NCI-H1417 (cell line): ENCODE measurements at places on chromosomes 6 and 20.

DNA sequence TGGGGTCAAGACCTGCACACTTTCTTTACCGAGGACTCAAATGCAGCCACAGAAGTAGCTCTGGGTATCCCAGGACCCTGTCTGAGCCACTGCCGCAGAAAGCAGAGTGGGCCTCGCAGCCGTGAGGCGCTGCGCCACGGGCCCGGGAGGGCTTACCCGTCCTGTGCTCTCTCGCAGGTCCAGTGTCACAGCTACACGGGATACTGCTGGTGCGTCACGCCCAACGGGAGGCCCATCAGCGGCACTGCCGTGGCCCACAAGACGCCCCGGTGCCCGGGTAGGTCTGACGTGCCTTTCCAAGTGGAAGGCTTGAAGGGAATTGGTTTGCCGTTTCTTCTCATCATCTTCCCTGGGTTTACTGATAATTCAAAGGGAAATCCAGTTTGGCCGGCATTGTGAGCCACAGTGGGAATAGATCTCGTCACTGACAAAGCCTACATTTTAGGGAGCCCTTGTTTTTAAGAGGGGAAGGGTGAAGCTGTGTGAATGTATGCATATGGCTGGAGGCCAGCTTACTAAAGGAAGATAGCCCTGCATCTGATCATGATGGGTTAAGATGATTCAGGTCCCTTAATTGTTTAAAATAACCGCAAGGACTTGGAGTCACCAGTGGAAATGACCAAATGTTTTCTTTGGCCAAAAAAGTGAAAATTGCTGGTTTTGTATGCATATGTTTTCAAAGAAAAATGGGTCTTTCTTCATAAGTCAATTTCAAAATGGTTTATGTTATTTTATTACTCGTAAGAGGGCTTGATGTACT is 86.6 kb downstream of the SMOC2 start:
- DNase-seq: no peak

GRCh38 chr6:105431226-105431625 is 28.3 kb upstream of the PREP start:
- DNase-seq: peak; percentile 75

GRCh38 chr20:59176812-59177211 is 13.2 kb downstream of the ZNF831 start:
- DNase-seq: no peak

DNA sequence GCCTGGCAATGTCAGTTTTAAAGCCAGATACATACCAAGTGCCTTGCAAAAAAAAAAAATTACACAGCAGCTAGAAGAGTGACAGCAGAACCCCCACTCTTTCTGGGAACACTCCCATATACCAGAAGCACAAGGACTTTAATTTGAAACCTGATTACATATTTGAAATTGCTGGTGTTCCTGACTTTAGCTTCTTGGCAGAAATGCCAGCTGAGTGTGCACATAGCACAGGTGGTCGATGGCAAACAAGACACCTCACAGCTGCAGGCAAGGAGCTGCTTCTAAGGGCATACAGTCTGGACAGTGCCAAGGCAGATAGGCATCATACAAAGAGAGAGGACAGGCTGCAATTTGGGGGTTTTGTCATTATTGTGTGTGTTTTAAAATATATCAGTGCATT is 150.7 kb upstream of the SGK1 start:
- peak; percentile 48 for DNase-seq

- no peak for DNase-seq
These were observed 42.8 kb downstream of the HEBP2 start for GRCh38 chr6:138446821-138447220.

DNA sequence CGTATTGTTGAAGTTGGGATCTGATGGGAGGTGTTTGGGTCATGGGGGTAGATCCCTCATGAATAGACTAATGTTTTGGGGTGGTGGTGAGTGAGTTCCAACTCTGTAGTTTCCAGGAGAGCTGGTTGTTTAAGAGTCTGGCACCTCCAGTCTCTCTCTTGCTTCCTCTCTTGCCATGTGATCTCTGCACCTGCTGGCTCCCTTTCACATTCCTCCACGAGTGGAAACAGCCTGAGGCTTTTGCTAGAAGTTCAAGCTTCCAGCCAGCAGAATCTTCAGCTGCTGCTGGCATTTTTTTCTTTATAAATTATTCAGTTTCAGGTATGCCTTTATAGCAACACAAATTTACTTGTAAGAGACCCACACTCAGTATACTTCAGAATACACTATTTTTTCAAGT is 1021.6 kb downstream of the EYS start:
- no peak for DNase-seq

GRCh38 chr20:44532981-44533331 is 11.1 kb upstream of the SERINC3 start:
- no peak for DNase-seq

- DNase-seq: no peak
These were observed 1.8 kb downstream of the SNRNP48 start for GRCh38 chr6:7591770-7592169.

GRCh38 chr20:42886046-42886445 is 303.7 kb downstream of the PTPRT start:
- peak; percentile 42 for DNase-seq

GRCh38 chr6:70411542-70412251 is 1.6 kb upstream of the FAM135A start:
- no peak for DNase-seq

DNA sequence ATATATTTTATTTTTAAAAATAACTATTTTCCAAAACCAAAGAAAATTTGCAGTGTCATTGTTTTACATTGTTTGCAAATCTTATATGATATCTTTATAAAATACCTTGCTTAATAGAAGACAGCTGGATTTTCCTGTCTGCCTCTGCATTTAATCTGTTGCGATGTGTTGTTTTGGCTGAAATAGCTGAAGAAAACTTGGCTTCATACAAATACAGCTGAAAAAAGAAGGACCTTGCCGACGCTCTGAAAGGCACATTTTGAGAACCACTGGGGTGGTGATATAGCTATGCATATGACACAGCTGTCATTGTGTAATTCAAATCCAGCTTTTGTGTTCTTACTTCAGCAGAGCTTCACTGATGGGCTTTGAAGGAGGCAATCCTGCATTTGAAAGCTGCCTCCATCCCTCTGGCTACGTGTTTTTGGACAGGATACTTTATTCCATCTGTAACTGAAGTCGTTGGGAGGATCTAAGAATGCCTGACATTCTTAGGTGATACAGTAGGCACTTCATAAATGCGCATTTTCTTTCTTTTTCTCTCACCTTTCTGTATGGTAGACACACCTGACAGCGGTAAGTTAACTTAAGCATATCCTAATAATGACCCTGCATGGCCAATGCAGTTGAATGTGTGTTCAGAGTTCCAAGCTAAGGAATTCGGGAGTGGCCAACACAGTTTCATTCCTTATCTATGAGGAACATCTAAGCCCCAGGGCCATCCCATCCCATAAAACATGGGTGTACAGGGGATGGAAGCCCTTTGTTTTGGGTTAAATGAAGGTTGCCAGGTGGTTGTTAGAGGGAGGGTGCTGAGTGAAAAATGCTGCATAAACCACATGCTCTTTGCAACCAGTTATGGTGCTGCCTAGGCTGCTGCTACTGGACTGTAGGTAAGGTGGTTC is 213.0 kb downstream of the TFAP2A start:
- no peak for DNase-seq

- no peak for DNase-seq
These were observed 59.6 kb downstream of the AK9 start for GRCh38 chr6:109631403-109631802.

- no peak for DNase-seq
These were observed 226.3 kb upstream of the KCNG1 start for GRCh38 chr20:51249215-51249614.

- no peak for DNase-seq
These were observed 140.8 kb downstream of the ALDH8A1 start for GRCh38 chr6:134809130-134809529.

GRCh38 chr6:108157234-108157980 is 8.4 kb upstream of the NR2E1 start:
- no peak for DNase-seq

DNA sequence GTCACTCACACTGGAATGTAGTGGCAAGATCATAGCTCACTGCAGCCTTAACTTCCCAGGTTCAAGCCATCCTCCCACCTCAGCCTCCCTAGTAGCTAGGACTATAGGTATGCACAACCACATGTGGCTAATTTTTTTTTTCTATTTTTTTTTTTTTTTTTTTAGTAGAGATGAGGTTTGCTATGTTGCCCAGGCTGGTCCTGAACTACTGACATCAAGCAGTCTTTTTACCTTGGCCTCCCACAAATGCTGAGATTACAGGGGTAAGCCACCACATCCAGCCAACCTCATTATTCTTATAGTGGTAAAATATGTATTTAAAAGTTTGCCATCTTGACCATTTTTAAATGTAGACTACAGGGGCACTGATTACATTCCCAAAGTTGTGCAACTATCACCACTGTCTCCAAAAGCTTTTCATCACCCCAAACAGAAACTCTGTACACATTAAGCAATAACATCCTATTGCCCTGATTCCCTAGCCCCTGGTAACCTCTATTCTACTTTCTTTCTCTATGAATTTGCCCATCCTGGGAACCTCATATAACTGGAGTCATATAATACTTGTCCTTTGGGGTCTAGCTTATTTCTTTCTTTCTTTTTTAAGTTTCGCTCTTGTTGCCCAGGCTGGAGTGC is 268.0 kb upstream of the JARID2 start:
- no peak for DNase-seq

- DNase-seq: no peak
These were observed 12.3 kb downstream of the TSHZ2 start for GRCh38 chr20:52984451-52984810.

DNA sequence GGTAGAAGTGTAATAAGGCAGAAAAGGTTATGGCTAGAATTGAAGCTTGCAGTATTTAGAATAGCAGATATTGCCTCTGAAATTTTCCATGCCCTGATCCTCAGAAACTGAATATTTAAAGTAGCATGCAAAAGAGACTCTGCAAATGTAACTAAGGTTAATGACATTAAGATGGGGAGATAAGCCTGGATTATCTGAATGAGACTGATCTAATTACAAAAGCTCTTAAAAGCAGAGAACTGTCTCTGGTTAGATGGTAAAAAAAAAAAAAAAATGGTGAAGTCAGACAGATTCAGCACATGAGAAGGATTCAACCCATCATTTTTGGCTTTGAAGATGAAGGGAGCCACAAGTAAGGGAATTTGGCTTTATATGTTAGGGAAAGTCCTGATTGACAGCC is 503.7 kb upstream of the IRAK1BP1 start:
- DNase-seq: no peak

- DNase-seq: no peak
These were observed 99.3 kb downstream of the PSMB1 start for GRCh38 chr6:170453586-170454511.

DNA sequence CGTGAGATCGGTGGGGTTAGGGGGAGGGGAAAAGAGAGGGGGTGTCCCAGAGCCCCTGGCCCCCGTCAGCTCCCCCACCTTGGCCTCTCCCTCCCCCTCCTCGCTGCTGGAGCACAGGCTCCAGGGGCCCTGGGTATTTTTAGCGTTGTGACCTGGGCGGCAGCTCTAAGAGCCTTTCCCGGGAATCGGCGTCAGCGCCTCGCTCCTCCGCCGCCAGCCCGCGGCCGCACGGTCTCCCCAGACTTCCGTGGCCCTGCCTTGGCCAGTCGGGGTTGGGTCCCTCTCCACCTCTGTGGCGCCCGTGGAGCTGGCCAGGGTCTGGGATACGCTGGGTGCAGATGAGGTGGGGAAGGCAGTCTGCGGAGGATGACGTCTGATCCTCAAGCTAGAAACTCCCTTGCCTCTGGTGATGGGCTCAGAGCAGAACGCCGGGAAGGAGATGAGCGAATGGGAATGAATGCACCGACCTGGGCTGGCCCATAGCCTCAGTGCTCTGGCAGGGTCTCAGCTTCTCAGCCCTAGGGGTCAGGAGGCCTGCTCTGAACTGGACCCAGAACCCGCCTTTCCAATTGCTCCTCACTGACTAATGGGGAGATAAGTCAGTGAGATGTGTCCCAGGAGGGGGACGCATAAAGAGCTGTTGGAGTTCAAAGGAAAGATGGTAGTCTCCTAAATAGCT is 883 bp upstream of the DBNDD2 start:
- peak; percentile 72 for DNase-seq

GRCh38 chr6:82904860-82905259 is 160.8 kb downstream of the UBE3D start:
- DNase-seq: no peak

DNA sequence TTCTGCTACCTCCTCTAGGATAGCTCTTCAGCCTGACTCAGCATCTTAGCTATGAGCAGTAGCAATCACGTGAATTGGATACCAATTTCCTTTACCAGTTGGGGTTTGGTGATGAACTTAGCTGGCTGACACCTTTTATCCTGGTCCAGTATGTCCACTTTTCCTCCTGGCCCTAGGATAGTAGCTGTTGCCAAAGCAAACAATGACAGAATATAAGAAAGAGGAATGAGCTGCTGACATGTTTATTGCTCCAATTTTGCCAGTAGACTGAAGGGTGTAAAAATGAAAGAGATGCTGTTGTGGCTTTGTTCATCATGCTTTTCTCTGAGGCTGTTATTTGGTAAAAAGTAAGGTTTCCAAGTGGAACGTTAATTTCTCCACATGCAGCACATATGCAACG is 168.3 kb upstream of the JAG1 start:
- DNase-seq: peak; percentile 21

DNA sequence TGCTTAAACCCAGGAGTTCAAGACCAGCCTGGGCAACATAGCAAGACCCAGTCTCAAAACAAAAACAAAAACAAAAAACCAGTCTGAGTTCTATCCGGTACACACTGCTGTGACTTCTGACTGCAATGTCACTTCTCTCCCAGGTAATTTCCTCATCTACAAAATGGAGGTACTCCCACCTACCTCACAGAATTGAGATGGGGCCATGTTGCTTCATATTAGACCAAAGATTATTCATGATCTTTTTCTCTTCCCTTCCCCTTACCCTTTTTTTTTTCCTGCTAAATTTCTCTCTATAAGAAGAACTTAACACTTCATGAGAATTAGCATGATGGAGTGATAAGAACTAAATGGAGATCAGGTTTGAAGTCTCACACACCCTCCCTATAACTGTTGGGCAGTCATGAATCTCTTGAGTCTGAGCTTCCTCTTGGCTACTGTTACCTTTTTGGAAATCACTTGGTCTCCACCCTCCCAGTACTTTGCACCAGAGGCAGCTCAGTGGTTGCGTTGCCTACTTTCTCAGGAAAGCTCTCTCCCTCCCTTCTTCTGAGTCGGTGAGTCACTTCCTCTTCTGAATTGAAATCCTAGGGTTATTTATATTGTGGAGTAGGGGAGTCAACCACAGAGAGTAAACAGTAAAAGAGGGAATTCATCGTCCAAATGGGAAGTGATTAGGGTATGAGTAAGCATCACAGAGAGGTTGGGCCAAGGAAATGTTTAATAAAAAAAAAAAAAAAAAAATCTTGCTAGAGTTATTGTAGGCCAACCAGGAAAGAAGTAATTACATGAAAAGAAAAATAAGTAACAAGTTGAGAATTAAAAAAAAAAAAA is 59.9 kb upstream of the MAP7 start:
- DNase-seq: peak; percentile 24

GRCh38 chr20:4555188-4555890 is 166.4 kb upstream of the PRND start:
- no peak for DNase-seq

GRCh38 chr6:56949265-56949664 is 5.6 kb upstream of the BEND6 start:
- DNase-seq: no peak

- DNase-seq: no peak
These were observed 363.1 kb upstream of the PTCHD4 start for GRCh38 chr6:48474136-48474535.
